ENCODE measurements at places on chromosomes 1 and 21.

DNA sequence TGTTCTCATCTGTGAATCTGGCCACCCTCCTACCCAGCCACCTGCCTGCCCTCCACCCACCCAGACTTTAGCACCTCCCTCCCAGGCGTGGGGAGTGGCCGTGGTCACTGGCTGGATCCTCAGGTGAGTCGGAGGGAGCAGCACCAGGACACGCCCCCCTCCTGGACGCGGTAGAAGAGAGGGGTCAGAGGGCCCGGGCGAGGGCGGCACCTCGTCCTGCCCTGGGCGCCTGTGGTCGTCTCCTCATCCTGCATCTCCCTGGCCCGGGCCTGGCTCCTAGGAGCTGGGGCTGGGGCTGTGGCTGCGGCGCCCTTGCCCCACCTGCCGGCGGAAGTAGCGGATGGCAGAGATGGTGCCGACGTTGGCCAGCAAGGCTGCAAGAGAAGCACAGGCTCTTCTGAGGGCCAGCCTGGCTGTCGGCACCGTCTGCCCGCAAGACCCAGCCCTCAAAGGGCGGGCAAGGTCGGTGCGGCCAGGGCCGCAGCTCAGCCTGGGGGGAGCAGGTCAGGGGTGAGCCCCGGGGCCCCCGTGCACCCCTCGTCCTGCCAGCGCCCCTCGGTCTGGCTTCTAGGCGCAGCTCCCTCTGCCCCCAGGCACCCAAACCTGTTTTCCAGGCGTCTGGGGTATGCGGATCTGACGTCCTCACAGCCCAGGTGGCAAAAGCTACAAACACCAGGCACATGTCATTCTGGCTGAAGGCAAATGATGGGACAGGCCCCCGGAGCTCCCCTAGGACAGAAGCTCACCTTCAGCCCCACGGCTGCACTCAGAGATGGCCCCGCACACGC is 5.8 kb downstream of the PERM1 start:
- peak overlapping the region; percentile 22 for H3K4me3 ChIP-seq
- H3K27me3 ChIP-seq = no peaks in the 10 kb centered on the region
- H3K36me3 ChIP-seq = no peaks in the 10 kb centered on the region
- no peak for DNase-seq
- H3K27ac ChIP-seq = peak overlapping the region; percentile 54
- peaks cover 47% of the 10 kb centered on the region for H3K4me1 ChIP-seq

DNA sequence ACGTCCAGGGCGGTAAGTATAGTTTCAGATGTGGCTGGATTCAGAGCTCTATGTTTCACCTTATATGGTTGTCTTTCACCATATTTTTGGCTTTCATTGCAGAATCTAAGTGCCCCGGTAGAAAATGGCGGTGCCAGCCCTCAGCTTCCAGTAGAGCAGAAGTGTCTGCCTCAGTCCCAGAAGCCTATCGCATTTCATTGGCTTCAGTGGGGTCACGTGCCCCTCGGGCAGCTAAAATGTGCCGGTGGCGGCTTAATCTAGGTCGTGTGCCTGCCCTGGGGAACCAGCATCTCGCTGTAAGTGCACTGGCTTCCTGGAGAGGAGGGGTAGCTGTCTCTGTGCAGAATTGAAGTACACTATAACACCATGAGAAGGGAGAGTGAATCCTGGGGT is 107.4 kb upstream of the MAGI3 start:
- H3K4me3 ChIP-seq = no peak overlapping the region
- H3K27me3 ChIP-seq = no peaks in the 10 kb centered on the region
- no peak overlapping the region for H3K27ac ChIP-seq
- H3K36me3 ChIP-seq = no peaks in the 10 kb centered on the region
- no peaks in the 10 kb centered on the region for H3K4me1 ChIP-seq

DNA sequence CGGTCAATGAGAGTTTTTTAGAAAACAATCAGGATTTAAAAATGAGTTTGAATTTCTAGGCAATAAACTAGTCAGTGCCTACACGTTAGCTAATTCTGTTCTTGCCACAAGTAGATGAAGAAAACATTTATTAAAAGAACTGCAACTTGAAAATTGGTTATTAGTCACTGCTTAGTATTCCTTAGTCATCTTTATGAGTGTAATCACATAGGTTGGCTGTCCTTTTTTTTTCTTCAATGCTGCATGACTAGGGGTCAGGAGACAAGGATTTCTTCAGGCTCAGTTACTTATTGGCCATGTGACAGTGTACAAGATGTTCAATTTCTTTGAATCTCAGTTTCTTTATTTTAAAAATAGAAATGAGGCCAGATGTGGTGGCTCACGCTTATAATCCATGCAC is 17.1 kb downstream of the SOAT1 start:
- H3K36me3 ChIP-seq = no peaks in the 10 kb centered on the region
- H3K4me1 ChIP-seq = no peaks in the 10 kb centered on the region
- DNase-seq = no peak
- H3K27ac ChIP-seq = no peak overlapping the region
- no peaks in the 10 kb centered on the region for H3K27me3 ChIP-seq

GRCh38 chr21:32777269-32777668 is 5.7 kb upstream of the PAXBP1 start:
- no peak overlapping the region for H3K27ac ChIP-seq
- H3K27me3 ChIP-seq = no peaks in the 10 kb centered on the region
- peaks cover 5% of the 10 kb centered on the region for H3K4me1 ChIP-seq
- no peaks in the 10 kb centered on the region for H3K36me3 ChIP-seq
- DNase-seq = no peak

GRCh38 chr1:156658945-156659574 is 17.1 kb downstream of the BCAN start:
- H3K27ac ChIP-seq = peak overlapping the region; percentile 86
- peaks cover 58% of the 10 kb centered on the region for H3K4me1 ChIP-seq
- DNase-seq = no peak

DNA sequence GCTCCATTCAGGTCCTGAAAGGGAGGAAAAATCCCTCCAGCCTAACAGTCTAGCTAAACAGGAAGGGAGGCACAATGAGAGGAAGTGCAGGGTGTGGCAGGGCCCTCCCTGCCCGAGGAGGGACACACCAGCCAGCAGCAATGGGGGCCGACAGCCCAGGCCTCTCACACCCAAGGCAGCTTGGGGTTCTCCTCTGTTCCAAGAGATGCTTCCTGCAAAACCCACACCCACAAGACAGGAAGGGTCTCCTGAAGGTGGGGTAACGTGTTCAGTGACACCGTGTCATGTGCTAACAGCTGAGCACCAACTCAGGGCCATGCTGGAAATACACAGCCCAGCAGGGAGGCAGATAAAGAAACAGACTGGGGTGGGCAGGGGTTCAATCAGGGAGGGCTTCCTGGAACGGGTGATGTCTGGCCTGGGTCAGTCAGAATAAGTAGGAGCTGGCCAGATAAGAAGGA is 10.2 kb downstream of the ECE1 start:
- H3K4me3 ChIP-seq = no peak overlapping the region
- H3K27ac ChIP-seq = peak overlapping the region; percentile 92
- H3K27me3 ChIP-seq = no peaks in the 10 kb centered on the region
- H3K4me1 ChIP-seq = peaks cover 96% of the 10 kb centered on the region

DNA sequence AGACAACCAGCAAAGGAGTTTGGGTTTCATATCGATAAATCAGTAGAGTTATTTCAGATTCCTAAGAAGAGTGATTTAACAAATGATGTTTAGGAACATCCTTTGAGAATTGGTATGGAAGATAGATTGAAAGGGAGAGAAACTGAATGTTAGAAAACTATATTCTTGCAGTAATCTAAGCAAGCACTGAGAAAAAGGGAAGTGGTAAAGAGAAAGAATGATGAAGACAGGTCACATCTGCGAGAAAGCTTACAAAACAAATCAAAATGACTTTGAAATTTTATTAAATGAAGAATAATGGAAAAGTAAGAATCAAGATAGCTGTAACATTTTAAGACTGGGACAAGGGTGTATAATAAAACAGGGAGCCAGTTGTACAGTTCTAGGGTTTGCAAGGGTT is 177.0 kb downstream of the HS2ST1 start:
- H3K27ac ChIP-seq = no peak overlapping the region
- no peaks in the 10 kb centered on the region for H3K4me1 ChIP-seq
- no peak overlapping the region for H3K4me3 ChIP-seq
- no peak for DNase-seq
- H3K27me3 ChIP-seq = no peaks in the 10 kb centered on the region
- no peaks in the 10 kb centered on the region for H3K36me3 ChIP-seq

- peak overlapping the region; percentile 77 for H3K27ac ChIP-seq
- H3K4me3 ChIP-seq = no peak overlapping the region
- H3K36me3 ChIP-seq = no peaks in the 10 kb centered on the region
- H3K4me1 ChIP-seq = peaks cover 19% of the 10 kb centered on the region
- DNase-seq = no peak
Measured at GRCh38 chr1:153527023-153527682, 8.6 kb downstream of the S100A6 start.

DNA sequence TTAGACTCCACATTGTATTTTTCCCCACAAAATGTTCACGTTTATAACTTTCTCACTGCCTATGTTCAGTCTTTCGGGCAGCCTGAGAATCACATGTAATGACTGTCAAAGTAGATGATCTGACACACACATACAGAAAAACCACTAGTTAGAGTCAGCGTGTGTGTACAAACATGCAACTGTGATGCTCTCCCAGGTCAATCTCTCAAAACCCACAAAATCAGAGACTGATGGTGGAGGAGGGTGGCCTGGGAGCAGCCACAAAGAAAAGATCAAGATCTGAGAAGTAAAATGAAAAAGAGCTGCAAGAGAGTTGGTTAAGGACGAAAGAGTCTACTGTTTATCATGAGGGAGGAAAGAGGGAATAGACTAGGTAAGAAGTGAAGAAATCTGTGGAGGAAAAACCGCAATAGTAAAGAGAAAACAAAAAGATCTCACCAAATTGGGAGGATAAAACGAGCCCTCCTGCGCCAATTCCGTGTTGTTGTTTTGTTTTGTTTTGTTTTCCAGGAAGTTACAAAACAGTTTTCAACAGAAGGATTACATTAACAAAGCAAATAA is 2.3 kb downstream of the EGLN1 start:
- DNase-seq = no peak
- no peaks in the 10 kb centered on the region for H3K36me3 ChIP-seq
- peaks cover 71% of the 10 kb centered on the region for H3K4me1 ChIP-seq
- peak overlapping the region; percentile 76 for H3K4me3 ChIP-seq

GRCh38 chr21:25370311-25370744 is 237.0 kb downstream of the MRPL39 start:
- no peaks in the 10 kb centered on the region for H3K36me3 ChIP-seq
- no peaks in the 10 kb centered on the region for H3K27me3 ChIP-seq
- H3K4me3 ChIP-seq = no peak overlapping the region

DNA sequence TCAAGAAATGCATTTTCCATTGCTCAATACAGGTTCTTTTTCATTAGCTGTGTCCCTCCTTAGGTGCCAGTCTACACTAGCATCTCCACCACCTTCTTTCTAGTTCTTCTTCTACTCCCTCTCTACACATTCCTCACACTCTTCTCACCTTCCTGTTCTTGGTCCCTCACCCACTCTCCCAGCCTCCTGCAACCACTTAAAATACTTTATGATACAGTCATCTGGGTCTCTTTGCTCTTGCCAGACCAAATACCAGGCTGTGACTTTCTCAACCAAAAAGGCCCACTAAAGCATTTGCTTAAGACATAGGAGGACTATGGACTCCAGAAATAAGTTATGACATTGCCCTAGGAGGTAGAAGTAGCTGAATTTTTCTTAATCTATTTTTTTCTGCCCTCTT is 35.1 kb downstream of the PIGM start:
- no peaks in the 10 kb centered on the region for H3K36me3 ChIP-seq
- no peak for DNase-seq
- H3K27me3 ChIP-seq = no peaks in the 10 kb centered on the region
- no peak overlapping the region for H3K27ac ChIP-seq
- no peak overlapping the region for H3K4me3 ChIP-seq
- H3K4me1 ChIP-seq = peaks cover 7% of the 10 kb centered on the region

DNA sequence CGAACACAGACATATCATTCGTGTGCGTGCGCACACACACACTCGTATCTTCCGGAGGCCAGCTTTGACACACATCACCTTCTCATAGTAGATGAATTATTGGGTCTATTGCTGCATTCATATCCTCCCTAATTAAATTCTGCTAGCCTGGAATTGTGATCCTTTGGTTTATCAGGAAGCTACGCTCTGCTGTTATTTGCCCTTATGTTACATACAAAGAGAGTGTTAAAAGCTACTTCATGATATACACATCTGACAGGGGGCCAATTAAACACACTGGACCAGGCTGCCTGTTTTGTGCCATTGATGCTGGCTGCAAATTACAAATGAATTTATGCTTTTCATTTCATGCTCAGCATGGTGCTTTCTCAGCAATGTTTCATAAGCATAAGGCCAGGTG is 252.0 kb downstream of the RHOU start:
- peaks cover 9% of the 10 kb centered on the region for H3K4me1 ChIP-seq
- H3K27me3 ChIP-seq = no peaks in the 10 kb centered on the region
- no peak for DNase-seq
- H3K4me3 ChIP-seq = no peak overlapping the region

- no peak overlapping the region for H3K4me3 ChIP-seq
- no peaks in the 10 kb centered on the region for H3K27me3 ChIP-seq
- DNase-seq = no peak
Measured at GRCh38 chr1:243827206-243827605, 22.8 kb downstream of the AKT3 start.

DNA sequence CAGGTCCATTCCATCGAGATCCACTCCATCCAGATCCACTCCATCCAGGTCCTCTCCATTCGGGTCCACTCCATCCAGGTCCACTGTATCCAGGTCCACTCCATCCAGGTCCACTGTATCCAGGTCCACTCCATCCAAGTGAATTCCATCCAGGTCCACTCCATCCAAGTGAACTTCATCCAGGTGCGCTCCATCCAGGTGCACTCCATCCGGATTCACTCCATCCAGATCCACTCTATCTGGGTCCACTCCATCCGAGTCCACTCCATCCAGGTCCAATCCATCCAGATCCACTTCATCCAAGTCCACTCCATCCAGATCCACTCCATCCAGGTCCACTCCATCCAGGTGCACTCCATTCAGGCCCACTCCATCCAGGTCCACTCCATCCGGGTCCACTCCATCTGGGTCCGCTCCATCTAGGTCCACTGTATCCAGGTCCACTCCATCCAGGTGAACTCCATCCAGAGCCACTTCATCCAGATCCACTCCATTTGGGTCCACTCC is 157.4 kb downstream of the HUNK start:
- no peaks in the 10 kb centered on the region for H3K27me3 ChIP-seq
- H3K4me1 ChIP-seq = no peaks in the 10 kb centered on the region
- no peak for DNase-seq

- H3K27ac ChIP-seq = no peak overlapping the region
- no peaks in the 10 kb centered on the region for H3K27me3 ChIP-seq
- DNase-seq = no peak
- H3K4me1 ChIP-seq = no peaks in the 10 kb centered on the region
- no peaks in the 10 kb centered on the region for H3K36me3 ChIP-seq
Measured at GRCh38 chr1:221945669-221946068, 203.8 kb upstream of the DUSP10 start.

DNA sequence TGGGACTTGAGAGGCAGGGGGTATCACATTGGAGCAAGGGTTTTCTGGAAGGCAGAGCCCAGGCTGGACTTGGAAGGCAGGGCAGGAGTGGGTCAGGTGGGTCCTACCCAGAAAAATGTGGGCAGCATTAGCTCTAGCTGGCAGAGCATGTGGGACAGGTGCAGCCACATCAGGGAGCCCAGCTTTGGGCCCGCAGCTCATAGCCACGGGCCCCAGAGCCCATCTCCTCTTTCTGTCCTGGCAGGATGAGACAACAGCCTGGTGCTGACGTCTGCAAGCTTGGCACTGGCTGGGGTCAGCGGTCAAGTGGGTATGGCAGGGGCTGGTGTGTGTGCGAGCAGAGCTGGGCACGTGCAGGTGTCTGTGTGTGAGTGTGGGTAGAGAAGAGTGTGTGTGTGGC is 154.7 kb downstream of the GRIK3 start:
- H3K27me3 ChIP-seq = peaks cover 38% of the 10 kb centered on the region
- no peak overlapping the region for H3K4me3 ChIP-seq
- no peaks in the 10 kb centered on the region for H3K36me3 ChIP-seq

GRCh38 chr1:114355240-114355639 is 155.8 kb downstream of the TRIM33 start:
- H3K36me3 ChIP-seq = no peaks in the 10 kb centered on the region
- peaks cover 14% of the 10 kb centered on the region for H3K4me1 ChIP-seq
- H3K27me3 ChIP-seq = no peaks in the 10 kb centered on the region
- H3K27ac ChIP-seq = no peak overlapping the region
- no peak overlapping the region for H3K4me3 ChIP-seq
